ENCODE measurements at places on chromosomes 3 and 15.

GRCh38 chr3:54257125-54257720 is 134.9 kb downstream of the CACNA2D3 start:
- DNase-seq, result no peak

DNA sequence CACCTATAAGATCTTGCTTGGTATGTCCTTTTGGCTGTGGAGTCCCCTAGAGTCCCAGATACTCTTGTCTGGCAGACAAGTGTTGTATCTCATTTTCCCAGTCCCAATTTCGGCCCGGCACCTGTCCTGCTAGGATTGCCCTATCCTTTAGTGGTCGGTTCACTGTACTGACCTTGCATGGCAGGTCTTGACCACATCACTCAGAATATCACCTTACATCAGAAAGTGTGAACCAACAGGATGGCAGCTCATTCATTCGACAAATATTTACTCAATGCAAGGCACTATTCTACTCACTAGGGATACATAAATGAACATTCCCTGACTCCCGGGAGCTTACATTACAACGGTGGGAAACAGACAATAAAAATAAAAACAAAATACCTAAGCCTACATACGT is 5.7 kb upstream of the CCDC80 start:
- DNase-seq, result no peak

DNA sequence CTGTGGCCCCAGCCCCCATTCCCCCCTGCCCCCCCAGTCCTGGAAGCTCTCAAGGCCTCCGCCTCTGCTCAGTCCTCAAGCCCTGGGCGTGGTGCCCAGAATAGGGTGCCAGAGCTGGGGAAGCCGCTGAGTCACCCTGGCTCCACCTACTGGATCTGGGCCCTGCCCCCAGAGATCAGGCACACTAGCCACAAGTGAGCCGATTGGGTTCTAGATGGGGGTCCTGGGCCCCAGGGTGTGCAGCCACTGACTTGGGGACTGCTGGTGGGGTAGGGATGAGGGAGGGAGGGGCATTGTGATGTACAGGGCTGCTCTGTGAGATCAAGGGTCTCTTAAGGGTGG is 5.7 kb downstream of the EIF4G1 start:
- DNase-seq, result no peak

DNA sequence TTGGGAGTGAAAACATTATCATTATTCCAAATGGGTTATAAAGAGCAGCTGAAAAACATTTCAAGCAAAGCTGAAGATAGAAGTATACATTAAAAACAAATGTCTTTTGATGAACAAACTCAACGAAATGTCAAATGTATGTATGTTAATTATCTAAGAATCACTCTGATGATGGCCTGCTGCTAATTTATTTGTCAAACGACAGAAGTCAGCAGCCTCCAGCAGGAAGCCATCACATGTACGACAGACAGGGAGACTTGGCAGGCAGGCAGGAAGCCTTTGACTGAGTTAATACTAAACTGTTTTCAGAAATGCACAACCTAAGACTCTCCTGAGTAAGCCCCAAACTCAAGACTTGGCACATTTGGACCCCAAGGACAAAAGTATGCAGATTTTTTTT is 491.1 kb downstream of the ZNF385D start:
- DNase-seq, result no peak

- DNase-seq, result no peak
These were observed 137.0 kb downstream of the EPHB1 start for GRCh38 chr3:134932035-134932434.

DNA sequence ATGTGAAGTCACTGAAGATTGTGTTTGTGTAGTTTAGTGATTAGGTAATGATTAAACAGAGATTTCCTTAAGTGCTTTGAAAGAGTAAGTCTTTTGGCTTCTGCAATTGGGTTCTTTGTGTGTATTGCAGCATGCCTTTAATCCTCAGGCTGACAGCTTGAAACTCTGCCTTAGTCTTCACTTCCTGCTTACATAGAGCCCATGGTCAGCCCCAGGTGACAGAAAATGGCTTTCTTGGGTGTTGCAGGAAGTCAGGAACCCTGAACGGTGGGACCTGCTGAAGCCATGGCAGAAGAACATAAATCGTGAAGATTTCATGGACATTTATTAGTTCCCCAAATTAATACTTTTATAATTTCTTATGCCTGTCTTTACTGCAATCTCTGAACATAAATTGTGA is 61.3 kb downstream of the KBTBD8 start:
- no peak for DNase-seq

DNA sequence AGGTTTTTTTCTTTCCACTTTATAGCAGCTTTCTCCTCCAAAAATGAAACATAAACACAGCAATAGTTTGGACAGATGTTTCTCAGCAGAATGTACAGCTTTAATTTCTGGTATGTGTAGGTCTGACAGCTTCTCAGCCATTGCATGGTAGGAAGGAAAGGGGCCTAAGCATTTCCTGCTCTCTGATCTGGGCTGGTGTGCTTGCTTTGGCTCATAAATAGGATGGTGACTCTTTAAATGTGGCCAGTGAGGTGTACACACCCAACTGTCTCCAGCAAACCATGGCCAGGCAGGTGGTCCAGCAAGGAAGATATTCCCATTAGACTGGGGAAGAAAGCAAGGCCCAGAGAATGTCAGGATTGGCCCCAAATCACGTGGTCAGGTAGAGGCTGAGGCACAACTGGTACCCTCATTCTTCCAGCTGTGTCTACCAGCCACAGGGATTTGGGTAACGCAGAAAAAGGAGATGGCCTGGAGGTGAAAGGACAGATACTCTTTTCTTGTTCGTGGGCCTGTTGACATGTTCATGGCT is 52.1 kb downstream of the ITGA11 start:
- no peak for DNase-seq

DNA sequence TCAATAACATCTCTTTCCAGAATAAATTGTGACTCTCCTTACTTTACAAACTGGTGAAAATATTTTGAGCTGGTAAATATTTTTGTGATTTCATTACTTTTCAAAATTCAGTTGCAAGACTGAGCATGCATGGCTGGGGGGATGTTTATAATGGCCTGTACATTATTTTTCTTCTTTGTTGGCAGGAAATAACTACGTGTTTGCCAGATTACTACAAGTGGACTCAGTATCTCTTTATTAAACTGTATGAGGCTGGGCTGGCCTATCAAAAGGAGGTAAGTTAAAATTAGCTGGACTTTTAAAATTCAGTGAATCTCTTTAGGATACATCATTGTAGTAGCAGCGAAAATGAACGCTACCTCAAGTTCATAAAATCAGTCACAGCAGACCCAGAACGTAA is 58.3 kb downstream of the LARS2 start:
- DNase-seq, result no peak

DNA sequence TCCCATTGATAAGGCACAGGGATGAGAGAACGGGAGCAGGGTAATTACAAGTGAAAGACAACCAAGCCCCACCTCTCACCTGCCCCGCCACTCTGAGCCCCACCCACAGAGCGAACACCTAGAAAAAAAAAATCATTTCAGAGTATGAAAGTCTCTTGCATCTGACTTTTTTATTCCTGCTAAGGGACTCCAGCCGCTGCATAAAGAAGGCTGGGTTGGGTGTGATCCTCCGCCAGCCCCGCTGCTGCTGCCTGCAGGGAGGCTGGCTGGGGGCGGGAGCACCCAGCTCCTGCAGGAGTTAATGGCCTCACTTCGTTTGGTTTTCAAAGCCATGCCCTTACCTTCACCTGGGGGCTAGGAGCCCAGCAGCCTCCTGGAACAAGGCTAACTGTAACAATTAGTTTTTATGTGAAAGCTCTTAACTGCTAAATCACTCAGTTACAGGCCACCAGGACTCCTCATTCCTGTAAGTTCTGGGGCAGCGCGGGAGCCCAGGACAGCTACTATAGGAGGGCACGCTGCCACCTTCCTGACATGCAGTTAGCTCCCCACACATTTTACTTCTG is 78.0 kb upstream of the SNRPA1 start:
- DNase-seq, result no peak

DNA sequence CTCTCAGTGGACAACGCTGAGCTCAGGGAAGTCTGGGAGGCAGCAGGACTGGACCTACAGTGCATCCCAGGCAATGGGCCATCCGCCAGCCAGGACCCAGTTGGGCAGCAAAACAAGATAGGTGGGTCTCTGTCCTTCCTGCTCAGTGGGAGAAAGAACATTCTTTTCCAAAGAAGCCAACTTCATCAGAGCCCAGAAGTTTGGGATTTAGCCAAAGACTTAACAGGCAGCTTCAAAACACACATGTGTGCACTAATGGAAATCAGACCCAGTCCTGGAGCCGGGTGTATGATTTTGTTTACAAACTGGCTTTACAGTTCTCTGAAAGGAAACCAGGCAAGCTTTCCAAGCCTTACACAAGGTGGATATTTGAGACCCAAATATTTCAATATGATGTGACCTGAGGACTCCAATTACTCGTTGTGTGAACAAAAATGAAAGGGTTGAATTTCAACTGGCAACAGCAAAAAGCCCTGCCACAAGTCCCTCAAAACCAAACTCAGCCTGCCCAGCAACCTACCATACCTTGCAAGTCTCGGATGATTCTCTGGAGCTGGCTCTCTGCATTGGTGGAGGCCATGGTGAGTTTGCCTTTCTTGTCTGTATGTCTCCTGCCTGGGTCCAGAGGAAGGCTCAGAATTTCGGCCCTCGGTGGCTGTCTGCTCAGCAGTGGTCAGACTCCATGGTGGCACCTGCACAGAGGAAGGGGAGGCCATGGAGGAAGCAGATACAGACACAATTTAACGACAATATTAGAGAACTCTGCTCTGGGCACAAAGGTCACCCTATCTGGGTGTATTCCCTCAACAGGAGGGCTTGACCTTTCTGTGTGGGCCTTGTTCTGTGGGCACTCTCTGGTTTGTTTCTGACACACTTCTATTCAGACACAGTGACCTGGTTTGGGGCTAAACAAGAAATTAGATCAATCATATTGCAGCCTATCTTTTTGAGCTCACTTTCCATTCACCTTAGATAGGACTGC is 11.0 kb downstream of the FYCO1 start:
- DNase-seq, result no peak

DNA sequence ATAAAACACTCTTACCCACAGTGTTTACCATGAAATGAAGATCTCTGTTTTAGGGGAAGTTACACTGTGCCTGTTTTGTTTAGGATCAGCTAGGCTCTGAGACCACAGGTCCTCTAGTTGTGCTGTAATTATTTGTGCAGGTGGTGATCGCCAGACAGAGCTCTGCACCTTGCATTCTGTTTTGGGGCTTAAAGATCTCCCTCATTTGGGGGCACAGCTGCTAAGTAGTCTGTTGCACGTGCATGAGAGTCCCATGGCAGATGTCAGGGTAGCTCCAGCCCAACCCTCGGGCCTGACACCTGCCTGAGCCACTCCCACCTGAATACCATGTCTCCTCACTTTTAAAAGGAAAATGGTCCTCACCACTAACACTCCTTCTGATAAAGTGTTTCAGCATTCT is 12.4 kb downstream of the C3orf20 start:
- DNase-seq, result no peak
